ENCODE measurements at places on chromosomes 11 and 22. TPM values are rescaled to one million over a fixed set of nuclear protein-coding genes. Genes with fewer than 3 reads are reported as not detected.

The FGF4 gene
- total RNA-seq, result 5.4 TPM

The GP1BB gene
- total RNA-seq, result 13.7 TPM

The PHOX2A gene
- not detected for total RNA-seq

The KCTD14 gene
- total RNA-seq, result 0.89 TPM

The SLC22A25 gene
- 0.04 TPM for total RNA-seq

The ZNF408 gene
- total RNA-seq, result 5.8 TPM

The OR9Q2 gene
- total RNA-seq, result not detected

The RASD2 gene
- total RNA-seq, result 2.9 TPM

The KDM4F gene
- total RNA-seq, result not detected

The OR51A4 gene
- 0.04 TPM for total RNA-seq

The CTSD gene
- 56.9 TPM for total RNA-seq

The DEUP1 gene
- total RNA-seq, result 0.04 TPM

The CRYBB3 gene
- total RNA-seq, result 0.13 TPM

The LDHAL6A gene
- total RNA-seq, result not detected

The OR51B4 gene
- total RNA-seq, result 0.09 TPM

The CALCB gene
- 0.66 TPM for total RNA-seq

The CSF2RB gene
- 1.8 TPM for total RNA-seq

The FGF3 gene
- 0.09 TPM for total RNA-seq

The C11orf52 gene
- 0.93 TPM for total RNA-seq

The OR52A1 gene
- total RNA-seq, result not detected

The PANX3 gene
- 0.04 TPM for total RNA-seq

The OR52I2 gene
- not detected for total RNA-seq

The MS4A6A gene
- 27.6 TPM for total RNA-seq

The SORL1 gene
- 1.5 TPM for total RNA-seq

The AMOTL1 gene
- 53.9 TPM for total RNA-seq

The OR2AG1 gene
- total RNA-seq, result not detected

The PRRG4 gene
- 0.09 TPM for total RNA-seq

The MS4A12 gene
- not detected for total RNA-seq

The ANGPTL5 gene
- 9.4 TPM for total RNA-seq

The GANAB gene
- total RNA-seq, result 92.8 TPM

The HYOU1 gene
- total RNA-seq, result 30.1 TPM

The TMEM135 gene
- total RNA-seq, result 15.3 TPM

The ZNF280A gene
- 0.09 TPM for total RNA-seq

The CRYBA4 gene
- not detected for total RNA-seq

The RPUSD4 gene
- total RNA-seq, result 29.7 TPM

The RAG2 gene
- total RNA-seq, result 0.09 TPM

The POLR2L gene
- total RNA-seq, result 97.7 TPM

The RGL4 gene
- total RNA-seq, result 0.13 TPM

The CNIH2 gene
- 1.0 TPM for total RNA-seq

The ADAMTS8 gene
- total RNA-seq, result 5.3 TPM

The TENM4 gene
- 11.8 TPM for total RNA-seq

The TRIM22 gene
- 8.2 TPM for total RNA-seq

The MS4A8 gene
- 2.5 TPM for total RNA-seq

The CENPM gene
- 6.7 TPM for total RNA-seq

The P2RY2 gene
- 0.84 TPM for total RNA-seq

The TST gene
- total RNA-seq, result 22.3 TPM

The SMC1B gene
- total RNA-seq, result 0.04 TPM

Measured in muscle of leg (tissue), 16 donors.